ENCODE measurements at places on chromosomes 3 and 15.

GRCh38 chr15:39947401-39948197 lies 13.7 kb downstream of the EIF2AK4 start:
- H3K4me1 ChIP-seq, result no peaks in the 10 kb centered on the region
- H3K4me3 ChIP-seq, result no peak overlapping the region
- H3K27me3 ChIP-seq, result no peaks in the 10 kb centered on the region
- H3K36me3 ChIP-seq, result 0 out of 2 replicates have a peak, but pooled peaks cover 4% of the 10 kb centered on the region

GRCh38 chr3:98772022-98772421 lies 8.9 kb downstream of the ST3GAL6 start:
- H3K27ac ChIP-seq, result peak overlapping the region; percentile 98
- peak; percentile 48 for DNase-seq

- no peak overlapping the region for H3K27ac ChIP-seq
- H3K4me1 ChIP-seq, result 0 out of 2 replicates have a peak, but pooled peaks cover 4% of the 10 kb centered on the region
- no peaks in the 10 kb centered on the region for H3K27me3 ChIP-seq
- no peak overlapping the region for H3K4me3 ChIP-seq
Measured at GRCh38 chr15:78898540-78898939, 25.9 kb downstream of the MORF4L1 start.

DNA sequence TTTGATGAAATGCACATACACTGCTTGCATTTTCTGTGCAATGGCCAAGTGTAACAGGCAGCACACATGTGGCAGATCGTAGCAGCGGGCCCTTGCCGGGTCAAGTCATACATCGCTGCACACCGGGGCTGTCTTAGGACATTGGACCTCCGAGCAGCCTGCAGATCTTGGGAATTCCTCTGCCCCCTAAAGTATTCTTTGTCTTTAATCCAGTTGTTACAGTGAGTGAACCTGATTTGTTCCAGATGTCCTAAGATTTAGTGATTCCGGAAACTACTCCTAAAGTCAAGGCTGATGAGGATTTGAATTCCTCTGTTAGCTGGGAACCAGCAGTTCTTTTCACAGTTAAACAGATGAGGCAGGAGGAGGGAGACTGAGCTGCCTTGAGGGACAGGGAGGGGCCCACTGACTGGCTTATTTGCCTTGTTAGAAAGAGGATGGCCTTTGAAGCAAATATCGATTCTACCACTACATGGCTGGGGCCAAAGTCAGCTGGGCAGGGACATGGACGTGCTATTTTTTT lies 190.7 kb upstream of the CTDSPL start:
- DNase-seq, result no peak
- no peak overlapping the region for H3K4me3 ChIP-seq
- no peaks in the 10 kb centered on the region for H3K36me3 ChIP-seq
- H3K27me3 ChIP-seq, result no peaks in the 10 kb centered on the region

DNA sequence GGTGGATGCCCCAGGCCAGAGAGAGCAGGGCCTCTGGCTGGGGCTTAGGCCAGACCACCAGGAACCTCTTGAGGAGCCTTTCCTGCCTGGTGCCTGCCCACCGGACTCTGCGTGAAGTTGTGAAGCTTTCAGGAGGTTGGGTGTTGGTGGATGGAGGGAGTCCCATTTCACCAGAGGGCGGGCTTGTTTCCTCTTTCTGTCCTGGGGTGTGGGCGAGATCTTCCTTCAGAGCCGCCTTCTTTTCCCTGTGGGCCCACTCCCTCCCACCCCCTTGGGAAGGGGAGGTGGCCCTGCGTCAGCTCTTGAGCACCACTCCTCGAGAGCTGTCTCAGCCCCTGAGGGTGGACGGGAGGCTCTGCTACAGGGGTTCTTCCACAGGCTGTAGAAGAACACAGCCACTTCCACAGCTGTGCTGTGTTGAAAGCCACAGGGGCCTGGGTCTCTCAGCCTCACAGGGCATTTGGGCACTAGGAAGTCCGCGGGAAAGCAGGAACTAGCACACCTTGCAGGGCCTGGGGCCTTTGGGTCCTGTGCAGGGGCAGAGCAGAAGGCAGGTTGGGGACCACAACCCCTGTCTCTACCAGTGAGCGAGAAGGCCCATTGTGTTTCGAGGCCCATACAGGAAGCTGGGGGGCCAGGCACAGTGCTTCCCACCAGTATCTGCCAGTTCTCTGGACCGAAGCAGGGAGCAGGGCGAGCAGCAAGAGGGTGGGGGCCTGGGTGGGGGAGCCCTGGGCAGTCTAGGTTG lies 2.1 kb downstream of the AMIGO3 start:
- H3K27ac ChIP-seq, result no peak overlapping the region
- H3K36me3 ChIP-seq, result no peaks in the 10 kb centered on the region
- H3K4me1 ChIP-seq, result 0 out of 2 replicates have a peak, but pooled peaks cover under 1% of the 10 kb centered on the region
- no peak for DNase-seq
- H3K4me3 ChIP-seq, result no peak overlapping the region

- no peaks in the 10 kb centered on the region for H3K36me3 ChIP-seq
- no peak overlapping the region for H3K4me3 ChIP-seq
- DNase-seq, result no peak
- H3K27me3 ChIP-seq, result no peaks in the 10 kb centered on the region
- no peaks in the 10 kb centered on the region for H3K4me1 ChIP-seq
- no peak overlapping the region for H3K27ac ChIP-seq
Measured at GRCh38 chr3:48855681-48856447, 8.2 kb upstream of the PRKAR2A start.

- no peak for DNase-seq
- H3K27ac ChIP-seq, result no peak overlapping the region
- no peak overlapping the region for H3K4me3 ChIP-seq
- no peaks in the 10 kb centered on the region for H3K36me3 ChIP-seq
Measured at GRCh38 chr15:25687276-25687675, 175.9 kb downstream of the ATP10A start.

DNA sequence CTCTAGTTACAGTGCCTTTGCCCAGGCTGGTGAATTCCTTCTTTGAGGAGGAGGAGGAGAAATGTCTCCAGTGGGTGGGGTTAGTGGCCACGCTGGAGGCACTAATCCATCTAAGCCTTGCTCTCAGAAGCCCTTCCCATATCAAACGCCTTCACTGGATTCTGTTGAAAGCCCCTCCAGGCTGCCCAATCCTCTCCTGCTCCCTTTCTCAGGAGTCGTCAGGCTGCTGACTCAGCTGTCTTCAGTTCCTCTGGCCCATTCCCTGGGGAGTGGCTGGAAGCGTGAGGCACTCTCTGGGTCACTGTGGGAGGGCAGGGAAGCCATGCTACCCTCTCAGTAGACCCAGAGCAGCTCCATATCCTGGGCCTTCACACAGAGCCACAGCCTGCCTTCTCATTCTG lies 2.7 kb downstream of the AP2M1 start:
- H3K27ac ChIP-seq, result no peak overlapping the region
- H3K36me3 ChIP-seq, result no peaks in the 10 kb centered on the region

- peak; percentile 79 for DNase-seq
- no peak overlapping the region for H3K4me3 ChIP-seq
- no peaks in the 10 kb centered on the region for H3K36me3 ChIP-seq
Measured at GRCh38 chr3:78645628-78646310, 1122.0 kb downstream of the ROBO1 start.

GRCh38 chr15:85805420-85805819 lies 10.7 kb upstream of the KLHL25 start:
- no peak for DNase-seq
- no peaks in the 10 kb centered on the region for H3K27me3 ChIP-seq
- no peak overlapping the region for H3K4me3 ChIP-seq
- no peak overlapping the region for H3K27ac ChIP-seq

- H3K36me3 ChIP-seq, result no peaks in the 10 kb centered on the region
- no peaks in the 10 kb centered on the region for H3K27me3 ChIP-seq
- H3K4me1 ChIP-seq, result no peaks in the 10 kb centered on the region
- no peak overlapping the region for H3K4me3 ChIP-seq
Measured at GRCh38 chr3:89644716-89645115, 537.3 kb downstream of the EPHA3 start.

DNA sequence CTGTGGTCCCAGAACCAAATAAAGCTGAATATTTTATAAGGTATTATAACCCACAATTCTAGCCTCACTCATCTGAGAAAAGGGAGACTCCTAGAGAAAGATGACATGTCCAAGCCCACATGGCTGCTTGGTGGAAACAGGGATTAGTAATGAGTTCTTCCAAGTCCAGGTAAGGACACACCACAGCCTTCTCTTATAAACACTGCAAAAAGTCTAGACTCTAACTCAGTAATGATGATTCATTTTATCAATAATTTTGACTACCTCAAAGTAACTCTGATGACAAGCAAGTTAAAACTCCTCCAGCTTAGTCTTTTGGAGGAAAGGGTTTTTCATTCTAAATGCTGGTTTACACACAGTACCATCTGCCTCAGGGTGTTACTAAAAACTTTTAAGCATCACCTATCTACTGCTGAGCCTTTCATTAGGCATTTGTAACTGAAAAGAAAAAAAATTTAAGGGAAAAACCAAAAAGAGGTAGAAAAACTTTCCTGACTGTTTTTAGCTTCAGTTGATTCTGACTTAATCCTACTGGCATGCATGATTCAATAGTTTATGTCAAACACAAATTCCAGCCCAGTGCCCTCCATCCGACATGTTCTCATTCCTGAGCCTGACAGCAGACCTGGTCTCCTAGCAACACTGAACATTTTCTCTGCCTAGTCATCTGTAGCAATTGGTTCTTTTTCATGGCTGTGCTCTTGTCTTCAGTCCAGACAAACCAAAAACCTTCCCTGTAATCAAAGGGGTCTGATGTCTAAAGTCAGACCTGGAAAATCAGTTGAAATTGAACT lies 43.9 kb downstream of the P3H2 start:
- H3K27ac ChIP-seq, result no peak overlapping the region
- no peak for DNase-seq
- H3K36me3 ChIP-seq, result no peaks in the 10 kb centered on the region
- H3K4me1 ChIP-seq, result no peaks in the 10 kb centered on the region
- H3K27me3 ChIP-seq, result no peaks in the 10 kb centered on the region
- H3K4me3 ChIP-seq, result no peak overlapping the region

Data from MM.1S (cell line).